Stimulated activated CD8-positive, alpha-beta memory T cell treated with anti-CD3 and anti-CD28 coated beads, Interleukin-7, amount 100 ng/mL, for 48 hours (primary cell): ENCODE measurements at places on chromosomes 2 and 18.

DNA sequence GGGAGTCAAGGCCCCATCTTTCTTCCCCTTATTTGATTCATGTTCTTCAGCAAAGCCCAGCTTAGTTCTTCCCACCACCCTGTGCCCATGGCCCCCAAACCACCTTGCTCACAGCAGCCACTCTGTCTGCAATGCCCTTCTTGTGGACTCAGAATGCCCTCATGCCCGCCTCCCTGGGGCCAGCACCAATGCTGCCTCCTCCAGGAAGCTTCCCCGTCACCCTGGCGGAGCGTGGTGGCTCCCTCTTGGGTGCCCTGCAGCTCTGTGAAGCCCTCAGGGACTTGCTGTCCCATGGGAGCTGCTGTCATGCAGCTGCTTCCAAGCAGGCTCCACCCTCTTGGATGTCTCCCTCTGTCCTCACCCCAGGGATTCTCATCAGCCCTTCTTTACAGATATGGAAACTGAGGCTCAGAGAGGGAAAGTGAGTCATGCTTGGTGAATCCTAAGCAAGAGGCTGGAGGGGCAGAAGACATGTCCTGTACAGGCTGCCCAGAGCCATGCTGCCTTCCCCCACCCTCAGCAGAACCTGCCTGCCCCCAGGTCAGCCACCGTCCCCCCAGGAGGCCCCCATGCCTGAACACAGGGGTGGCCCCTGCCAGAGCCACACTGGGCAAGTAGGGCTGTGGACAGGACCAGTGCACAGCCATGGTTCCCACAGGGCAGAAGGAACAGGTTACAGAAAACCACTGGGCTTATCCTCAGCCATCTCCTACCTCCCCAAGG lies 11.8 kb upstream of the DUSP2 start:
- DNase-seq: no peak

DNA sequence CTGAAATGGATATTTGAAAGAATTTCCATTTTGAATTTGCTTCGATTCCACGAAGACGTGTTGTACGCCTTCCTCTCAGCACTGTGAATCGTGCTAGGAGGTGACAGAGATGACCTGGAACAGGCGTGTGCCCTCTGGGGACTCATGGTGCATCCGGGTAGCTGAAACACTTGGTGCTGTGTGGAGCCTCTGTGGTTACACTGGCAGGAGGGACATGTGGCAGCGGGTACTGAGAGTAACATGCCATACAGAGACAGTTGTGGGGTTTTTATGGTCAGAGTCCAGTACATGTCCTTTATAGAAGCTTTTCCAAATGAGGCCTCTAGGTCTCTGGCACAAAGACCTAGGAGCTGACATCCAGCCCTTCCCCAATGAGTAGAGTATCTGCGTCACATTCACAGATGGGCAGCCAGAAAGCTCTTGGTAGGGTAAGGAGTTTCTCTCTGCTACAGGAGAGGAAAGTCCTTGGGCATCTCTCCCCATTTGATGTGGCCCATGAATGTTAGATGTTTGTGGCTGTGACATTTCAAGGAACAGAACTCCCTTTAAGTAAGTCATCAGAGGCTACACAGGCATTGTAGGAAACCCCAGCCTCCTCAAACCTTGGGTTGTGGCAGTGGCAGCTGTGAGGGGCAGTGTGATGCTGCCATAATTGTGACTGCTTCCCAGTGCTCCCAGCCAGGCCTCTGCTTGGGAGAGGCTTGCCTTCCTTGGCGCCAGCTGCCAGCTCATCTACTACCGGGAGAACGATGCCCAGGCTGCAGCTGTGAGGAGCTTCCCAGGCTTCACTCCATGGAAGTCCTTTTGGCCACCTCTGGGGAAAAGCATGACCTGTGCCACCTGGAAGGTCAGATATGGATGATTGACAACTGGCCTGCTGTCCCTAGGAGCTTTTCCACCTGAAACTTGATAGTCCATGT lies 80.6 kb downstream of the ACOXL start:
- DNase-seq: no peak

DNA sequence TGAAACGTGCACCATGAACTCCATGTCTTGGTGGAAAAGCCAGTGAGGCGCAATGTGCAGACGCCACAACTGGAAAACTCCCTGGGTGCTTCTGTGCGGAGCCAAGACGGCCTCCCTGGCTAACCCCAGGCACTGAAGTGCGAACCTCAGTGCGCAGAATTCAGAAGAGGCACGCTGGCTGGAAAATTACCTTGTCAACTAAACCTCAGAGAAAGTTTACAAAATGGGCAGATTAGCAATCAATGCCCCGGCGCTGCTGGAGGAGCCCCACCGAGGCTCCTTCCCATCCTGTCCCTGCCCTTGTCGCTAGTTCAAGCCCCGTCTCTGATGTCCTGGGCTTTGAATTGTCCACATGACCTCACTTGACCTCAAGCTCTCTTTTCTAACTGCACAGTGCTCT lies 22.2 kb downstream of the SNORC start:
- no peak for DNase-seq

GRCh38 chr2:205670292-205670691 lies 12.0 kb upstream of the NRP2 start:
- DNase-seq: no peak

DNA sequence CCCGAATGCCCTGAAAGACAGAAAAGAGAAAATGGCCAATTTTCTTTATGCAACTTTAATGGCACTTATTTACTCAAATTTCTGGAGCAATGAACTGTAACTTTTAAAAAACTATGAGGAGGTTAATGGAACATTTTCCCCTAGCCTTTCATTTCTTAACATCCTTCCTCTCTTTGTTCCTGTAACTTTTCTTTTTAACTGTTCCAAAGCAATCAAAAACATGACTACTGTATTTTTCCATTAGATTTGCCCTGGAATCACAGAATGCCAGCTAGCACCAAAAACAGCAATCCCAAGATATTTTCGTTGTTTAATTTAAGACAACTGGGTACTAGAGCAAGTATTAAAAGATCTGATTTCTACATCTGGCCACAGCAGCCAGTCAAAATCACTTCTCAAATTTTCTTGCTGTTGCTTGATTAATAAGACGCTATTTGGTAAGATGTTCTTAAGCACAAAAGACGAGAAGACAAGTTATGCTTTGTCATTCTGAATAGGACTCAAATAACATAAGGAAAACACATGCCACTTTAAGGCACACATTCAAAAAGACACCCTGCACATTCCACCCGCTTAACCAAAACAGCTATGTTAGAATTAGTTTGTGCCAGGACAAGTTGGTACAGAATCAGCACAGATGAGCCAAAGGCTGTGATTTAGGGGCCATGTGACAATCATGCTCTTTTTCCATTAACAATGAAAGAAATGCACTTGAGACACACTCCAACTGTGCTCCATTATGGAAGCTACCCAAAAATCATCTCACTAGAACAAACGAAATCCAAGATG lies 3.6 kb downstream of the STARD7 start:
- no peak for DNase-seq

GRCh38 chr18:54135216-54135615 lies 89.3 kb downstream of the MBD2 start:
- DNase-seq: no peak

DNA sequence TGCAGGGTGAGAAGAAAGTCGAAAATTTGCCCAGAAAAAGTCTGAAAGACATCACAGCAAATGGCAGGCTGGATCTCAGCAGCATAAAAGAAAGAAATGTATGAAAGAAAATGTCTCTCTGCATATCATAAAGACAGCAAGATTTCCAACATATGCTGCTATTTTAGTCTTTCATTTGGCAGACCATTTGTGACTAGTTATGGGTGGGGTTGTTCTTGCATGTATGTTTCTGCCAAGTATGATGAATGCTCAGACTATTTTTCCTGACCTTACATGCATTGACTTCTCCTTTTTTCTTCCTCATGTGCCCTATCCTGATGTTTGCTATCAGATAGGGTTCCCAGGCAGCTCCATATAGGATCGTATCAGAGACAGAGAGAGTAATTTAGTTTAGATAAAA lies 58.5 kb upstream of the PARD3B start:
- DNase-seq: no peak

- no peak for DNase-seq
Observed at GRCh38 chr18:64283059-64283458, 134.2 kb upstream of the LINC00305 start.

- DNase-seq: no peak
Observed at GRCh38 chr2:180359522-180360282, 352.6 kb upstream of the CWC22 start.

- no peak for DNase-seq
Observed at GRCh38 chr2:216694826-216695217, 527 bp downstream of the IGFBP5 start.

DNA sequence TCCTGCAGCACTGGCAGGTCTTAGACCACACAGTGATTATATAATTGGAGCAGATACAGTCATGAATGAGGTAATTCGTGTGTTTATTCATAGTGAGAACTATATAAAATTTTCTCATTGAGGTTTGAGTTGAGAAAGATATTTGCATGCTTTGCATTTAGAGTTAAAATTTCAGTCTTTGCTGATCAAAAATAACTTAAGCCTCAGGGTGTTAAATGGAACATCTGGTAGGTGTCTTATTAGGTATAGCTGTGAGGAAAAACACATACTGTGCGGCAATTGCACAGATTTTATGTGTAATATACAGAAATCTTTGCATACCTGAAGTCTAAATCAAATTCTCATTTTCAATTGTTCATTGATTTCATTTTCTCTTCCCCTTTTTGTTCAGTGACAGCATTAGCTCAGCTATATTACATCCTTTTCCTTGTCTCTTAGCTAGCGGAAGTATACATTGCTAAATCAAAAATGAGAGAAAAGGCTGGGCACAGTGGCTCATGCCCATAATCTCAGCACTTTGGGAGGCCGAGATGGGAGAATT lies 21.2 kb downstream of the GORASP2 start:
- no peak for DNase-seq

- DNase-seq: no peak
Observed at GRCh38 chr18:46335534-46336101, 231.4 kb downstream of the HAUS1 start.

GRCh38 chr2:120702061-120702460 lies 33.6 kb upstream of the GLI2 start:
- DNase-seq: no peak

DNA sequence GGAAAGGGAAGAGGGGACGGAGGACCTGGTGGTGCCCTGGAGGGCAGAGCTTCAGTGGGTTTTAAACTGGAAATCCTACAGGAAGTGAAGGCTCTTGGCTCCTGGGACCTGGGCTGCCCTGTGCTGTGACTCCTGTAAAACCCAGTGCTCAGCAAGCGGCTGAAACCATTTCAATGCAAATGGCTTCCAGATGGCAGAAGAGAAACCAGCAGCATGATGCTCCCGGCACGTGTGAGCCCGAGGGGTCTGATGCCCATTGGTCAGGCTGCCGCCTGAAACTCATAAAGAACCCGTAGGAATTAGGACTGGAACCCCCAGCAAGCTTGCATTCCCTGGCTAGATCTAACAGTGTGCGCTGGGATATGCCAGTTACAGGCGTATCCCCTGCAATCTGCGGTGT lies 109.2 kb upstream of the THOC1 start:
- DNase-seq: no peak

GRCh38 chr2:236523249-236523648 lies 46.4 kb upstream of the ACKR3 start:
- DNase-seq: no peak

- DNase-seq: no peak
Observed at GRCh38 chr2:143937723-143938350, 582.1 kb downstream of the ZEB2 start.

GRCh38 chr2:118202707-118203303 lies 114.5 kb downstream of the INSIG2 start:
- no peak for DNase-seq

DNA sequence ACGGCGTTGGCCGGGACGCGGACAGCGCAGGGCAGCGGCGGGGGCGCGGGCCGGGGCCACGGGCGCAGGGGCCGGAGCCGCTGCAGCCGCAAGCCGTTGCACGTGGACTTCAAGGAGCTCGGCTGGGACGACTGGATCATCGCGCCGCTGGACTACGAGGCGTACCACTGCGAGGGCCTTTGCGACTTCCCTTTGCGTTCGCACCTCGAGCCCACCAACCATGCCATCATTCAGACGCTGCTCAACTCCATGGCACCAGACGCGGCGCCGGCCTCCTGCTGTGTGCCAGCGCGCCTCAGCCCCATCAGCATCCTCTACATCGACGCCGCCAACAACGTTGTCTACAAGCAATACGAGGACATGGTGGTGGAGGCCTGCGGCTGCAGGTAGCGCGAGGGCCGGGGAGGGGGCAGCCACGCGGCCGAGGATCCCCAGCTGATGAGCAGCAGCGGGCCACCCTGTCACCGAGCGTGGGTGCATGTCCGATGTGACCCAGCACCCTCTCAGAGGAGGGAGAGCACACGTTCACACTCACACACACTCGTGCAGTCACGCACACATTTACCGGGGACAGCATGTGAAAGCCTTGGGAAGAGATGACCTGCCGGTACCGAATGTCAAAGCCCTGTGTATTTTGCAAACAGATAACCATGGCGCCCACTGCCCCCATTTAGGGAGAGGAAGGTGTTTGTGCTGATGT lies 4.2 kb downstream of the GDF7 start:
- no peak for DNase-seq

GRCh38 chr18:1475867-1476266 lies 571.2 kb downstream of the ADCYAP1 start:
- DNase-seq: no peak

DNA sequence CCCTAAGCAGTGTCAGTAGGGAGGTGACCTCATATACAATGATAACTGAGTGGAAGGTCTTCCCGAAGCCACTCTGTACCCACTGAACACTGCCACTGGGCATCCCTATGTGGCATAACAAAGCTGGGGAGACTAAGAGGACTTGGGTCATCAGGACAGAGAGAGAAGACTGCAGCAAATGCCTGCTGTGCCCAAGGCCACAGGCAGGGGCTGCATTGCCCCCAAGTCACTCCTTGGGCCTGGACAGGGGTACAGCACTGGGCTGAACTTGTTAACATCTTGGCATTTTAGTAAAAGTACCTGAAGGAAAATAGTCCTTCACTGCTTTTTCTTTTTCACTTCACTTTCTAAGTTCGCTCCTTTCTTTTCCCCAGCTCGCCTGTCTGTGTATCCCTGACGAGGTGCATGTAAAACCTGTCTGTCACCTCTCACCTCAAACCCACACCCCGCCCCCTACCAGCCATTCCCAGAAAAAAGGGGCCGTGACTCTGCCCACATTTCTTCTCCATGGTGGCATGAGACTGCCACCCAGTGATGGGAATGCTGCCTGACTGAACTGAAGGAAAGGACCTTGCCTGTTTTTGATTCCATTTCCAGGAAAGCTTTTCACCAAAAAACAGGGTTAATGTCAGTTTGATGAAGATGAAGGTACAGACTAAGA lies 62.9 kb downstream of the MTHFD2 start:
- DNase-seq: no peak

DNA sequence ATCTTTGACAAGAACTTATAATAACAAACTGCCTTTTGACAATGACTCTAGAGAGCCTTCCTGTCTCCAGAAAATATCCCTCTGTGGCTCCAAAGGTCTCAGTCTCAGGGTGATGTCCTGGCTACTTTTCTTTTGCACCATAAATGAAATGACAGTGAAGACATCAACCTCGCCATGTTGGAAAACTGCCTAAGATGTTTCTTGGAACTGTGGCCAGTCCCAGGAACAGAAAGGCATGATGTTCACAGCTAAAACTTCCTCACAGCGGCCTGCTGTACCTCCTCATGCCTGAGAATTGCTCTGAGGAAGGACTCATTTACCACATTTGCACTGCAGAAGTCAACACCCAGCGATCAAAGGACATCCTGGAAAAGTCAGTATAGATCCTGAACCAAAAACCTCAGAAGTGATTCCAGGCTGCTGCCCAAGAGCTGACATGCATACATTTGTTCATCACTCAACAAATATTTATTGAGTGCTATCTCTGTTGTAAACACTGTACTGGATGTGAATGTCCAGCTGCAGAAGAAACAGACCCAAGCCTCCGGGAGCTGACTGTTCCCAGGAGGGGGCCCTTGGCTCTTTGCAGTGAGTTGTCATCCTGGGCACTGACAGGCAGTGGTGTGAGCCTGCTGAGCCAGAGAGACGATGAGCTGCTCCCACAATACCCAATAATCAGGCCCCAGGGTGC lies 64.3 kb upstream of the ACSL3 start:
- no peak for DNase-seq
